ENCODE measurements at places on chromosomes 11 and 22.
A peak's percentile ranks its signal among the peaks of the same experiment; 100 is the strongest.

GRCh38 chr22:49503321-49503720 lies 324.4 kb downstream of the BRD1 start:
- DNase-seq: no peak

- no peak for DNase-seq
Observed at GRCh38 chr11:84887055-84887629, 740.0 kb downstream of the DLG2 start.

- no peak for DNase-seq
Observed at GRCh38 chr11:134642206-134642605, 230.2 kb upstream of the B3GAT1 start.

- DNase-seq: peak; percentile 45
Observed at GRCh38 chr11:132158091-132158490, 787.7 kb downstream of the NTM start.

- no peak for DNase-seq
Observed at GRCh38 chr22:46823654-46824053, 61.2 kb downstream of the TBC1D22A start.

DNA sequence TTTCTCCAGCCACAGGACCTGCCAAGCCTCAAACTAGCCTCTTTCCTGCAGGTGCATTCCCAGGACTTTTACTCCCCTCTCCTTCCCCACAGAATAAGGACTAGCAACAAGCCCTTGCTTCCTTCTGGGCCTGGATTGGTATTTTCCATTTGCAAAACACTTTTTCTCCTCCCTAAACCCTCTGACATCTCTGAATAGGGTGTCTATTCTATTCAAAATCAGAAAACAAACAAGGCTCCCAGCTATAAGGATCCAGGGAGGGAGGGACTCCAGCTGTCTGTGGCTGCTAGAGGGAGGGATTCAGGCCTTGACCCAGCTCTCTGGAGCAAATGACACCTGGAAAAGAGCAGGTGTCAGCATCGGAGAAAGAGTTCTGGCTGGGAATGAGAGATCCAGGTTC lies 168.5 kb upstream of the BDNF start:
- DNase-seq: no peak

DNA sequence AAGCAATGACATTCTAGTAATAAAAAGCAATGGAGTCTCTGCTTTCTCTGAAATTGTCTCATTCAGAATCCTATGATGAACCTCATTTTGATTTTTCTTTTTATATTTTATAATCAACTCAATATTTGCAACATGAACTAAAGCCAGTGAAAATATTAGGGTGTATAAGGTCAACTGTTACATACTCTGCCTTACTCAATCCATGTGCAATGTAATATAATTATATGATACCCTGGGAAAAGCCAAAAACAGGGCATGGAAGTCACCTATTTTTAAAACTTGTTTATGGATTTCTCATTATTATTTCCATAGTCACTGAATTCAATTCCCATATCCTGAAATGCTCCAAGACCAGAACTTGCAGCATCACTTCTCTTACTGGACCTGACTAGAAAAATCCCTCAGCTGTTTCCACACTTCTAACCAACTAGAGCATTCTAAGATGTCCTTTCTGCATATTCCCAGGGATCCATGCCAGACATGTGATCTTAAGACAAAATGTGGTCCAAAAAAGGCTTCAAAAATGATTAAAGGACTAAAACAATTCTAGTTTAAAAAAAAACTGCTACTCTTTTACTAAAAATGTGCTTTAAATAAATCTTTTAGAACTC lies 97.3 kb downstream of the GUCY1A2 start:
- DNase-seq: no peak

DNA sequence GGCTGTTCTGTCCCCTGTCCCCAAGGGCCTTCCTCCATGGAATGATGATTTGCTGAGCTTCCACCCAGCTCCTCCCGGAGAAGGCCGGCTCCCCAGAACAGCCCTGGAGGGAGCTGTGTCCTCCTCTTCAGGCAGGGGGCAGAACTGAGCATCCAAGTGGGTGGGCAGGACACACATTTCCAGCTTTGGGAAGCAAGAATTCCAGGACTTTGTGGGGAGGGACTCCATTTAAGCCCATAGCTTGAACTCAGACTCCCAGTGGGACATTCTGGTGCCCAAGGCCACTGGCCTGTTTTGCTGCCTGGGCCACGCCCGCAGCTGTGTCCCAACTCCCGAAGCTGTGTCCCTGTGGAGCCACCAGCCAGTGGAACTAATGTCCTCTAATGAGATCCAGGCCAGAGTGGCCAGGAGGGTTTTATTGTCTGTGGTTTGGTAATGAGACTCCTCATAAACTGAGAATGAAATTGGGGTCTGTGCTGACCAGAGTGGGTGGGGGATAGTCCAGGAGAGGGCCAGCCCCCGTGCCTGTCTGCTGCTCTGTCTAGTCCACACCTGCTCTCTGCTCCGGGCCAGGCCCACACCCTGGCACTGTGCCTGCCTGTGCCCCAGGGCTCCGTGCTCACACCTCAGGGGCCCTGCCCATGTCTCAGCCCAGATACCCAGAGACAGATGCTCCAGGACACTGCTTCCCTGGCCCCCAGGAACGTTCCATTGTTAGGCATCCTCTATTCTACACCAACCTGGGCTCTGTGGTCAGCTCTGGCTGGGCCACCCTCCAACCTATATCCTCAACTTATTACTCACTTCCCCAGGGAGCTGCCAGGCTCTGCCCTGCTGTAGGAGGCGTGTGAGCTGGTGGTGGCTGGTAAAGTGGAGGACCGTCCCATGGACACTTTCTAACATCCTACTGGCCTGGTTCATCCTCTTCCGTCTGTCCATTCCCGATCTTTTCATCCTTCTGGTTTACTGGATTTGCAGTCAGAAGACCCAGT lies 7.6 kb downstream of the NECTIN1 start:
- no peak for DNase-seq

DNA sequence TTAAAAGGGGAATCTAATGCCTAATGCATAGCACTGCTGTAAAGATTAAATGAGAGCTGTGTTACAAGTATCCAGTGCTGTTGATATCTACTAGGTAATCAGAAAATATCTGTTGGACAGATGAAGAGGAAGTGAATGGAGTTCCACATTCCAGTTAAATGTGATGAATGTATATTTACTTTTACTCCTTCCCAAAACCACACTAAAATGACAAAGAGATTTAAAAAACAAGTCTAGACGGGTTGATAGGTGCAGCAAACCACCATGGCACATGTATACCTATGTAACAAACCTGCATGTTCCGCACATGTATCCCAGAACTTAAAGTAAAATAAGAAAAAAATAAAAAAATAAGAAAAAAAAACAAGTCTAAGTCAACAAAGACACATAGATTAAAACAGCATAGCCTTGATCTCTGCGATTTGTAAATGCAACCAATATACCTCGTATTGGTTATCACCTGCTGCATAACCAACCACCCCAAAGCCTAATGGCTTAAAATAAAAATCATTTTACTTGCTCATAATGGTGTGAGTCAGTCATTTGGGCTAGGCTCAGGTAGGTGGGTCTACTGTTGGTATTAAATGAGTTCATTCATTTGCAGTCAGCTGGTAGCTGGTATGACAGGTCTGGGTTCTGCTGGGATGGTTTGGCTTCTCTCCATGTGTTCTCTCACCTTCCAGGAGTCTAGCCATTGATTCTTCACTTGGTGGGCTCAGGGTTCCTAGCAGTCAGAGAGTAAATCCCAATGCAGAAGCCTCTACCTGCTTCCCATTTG lies 39.7 kb upstream of the SLC6A5 start:
- DNase-seq: peak; percentile 59

- DNase-seq: no peak
Observed at GRCh38 chr11:79488286-79488685, 47.5 kb upstream of the TENM4 start.

DNA sequence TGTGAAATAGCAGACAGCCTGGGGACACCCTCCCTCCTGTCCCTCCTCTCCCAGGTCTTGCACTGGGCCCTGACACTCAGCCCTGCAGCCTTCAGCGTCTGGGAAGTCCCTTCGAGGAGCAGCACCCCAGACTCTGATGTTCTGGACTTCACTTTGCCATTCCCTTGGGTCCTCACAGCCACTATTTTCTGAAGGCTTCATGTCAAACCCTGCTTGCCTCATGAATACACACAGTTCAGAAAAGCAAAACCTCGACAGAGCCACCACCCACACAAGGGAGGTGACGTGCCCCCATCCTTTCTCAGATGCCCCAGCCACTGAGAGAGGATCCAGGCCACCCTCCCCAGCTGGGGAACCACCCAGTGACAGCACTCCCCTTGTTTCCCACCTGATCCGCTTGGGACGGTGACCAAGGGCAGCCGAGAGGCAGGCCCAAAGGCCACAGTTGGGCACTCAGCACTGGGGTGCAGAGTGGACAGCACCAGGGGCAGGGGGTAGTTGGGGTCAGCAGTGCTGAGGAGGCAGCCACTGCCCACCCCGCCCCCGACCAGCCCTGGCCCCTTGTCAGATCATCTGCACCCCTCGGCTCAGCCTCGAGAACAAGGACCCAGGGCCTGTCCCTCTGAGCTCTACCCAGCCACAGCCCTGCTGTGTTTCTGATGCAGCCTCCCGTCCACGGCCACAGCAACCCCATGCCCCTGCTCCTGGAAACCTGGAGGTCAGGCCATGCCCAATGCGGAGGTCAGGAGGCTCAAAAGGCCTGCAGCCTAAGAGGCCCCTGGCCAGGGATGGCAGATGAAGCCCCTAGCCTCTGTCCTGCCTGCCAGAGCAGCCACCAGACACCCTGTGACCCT lies 3.1 kb upstream of the TNNT3 start:
- no peak for DNase-seq

DNA sequence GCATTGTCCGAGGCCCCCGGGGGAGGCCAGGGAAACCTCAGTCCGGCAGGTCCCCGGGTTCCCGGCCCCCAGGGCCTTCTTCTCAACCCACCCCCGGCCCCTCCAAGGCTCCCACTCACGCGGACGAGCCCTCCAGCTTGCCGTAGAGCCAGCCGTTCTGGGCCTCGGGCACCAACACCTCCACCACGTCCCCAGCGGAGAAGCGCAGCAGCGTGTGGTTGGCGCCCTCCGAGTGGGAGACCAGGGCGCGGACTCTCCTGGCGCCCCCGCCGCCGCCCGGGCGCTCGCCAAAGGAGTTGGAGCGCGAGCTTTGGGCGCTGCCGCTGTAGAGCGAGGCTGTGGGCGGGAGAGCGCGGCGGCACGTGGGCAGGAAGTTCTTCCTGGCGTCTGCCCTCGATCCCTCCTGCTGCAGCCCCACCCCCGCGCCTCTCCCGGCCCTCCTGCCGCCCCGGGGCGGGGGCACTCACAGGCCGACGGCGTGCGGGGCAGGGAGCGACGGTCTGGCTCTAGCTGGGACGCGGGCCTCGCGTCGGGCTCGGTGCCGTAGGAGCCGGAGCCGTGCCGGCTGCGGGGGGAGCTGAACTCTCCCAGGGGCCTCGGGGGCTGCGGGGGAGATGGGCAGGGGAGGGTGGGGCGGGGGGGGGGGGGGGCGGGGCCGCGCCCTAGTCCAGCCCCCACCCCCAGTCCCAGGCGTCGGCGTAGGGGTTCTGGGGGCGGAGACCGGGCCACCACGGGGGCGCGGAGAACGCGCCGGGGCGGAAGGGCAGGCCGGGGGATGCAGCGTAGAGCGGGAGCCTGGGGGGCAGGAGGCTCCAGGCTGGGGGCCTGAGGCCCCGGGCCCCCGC lies 4.9 kb upstream of the SLC16A8 start:
- no peak for DNase-seq

- no peak for DNase-seq
Observed at GRCh38 chr11:10502770-10503169, 38.2 kb downstream of the RNF141 start.

DNA sequence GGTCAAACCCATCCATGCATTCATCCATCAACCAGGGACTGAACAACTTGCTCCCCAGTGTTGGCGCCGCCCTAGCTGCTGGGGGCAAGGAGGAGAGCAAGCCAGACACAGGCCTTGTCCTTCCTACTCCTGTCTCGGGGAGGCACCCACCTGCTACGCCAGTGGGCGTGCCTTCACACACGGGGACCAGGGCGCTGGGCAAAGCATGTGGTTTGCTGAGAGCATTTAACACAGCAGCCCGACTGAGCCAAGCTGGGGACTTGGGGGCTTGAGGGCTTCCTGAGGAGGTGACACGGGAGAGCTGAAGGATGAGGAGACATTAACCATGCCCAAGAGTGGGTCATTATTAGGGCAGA lies 30.6 kb downstream of the CACNA1I start:
- DNase-seq: no peak

DNA sequence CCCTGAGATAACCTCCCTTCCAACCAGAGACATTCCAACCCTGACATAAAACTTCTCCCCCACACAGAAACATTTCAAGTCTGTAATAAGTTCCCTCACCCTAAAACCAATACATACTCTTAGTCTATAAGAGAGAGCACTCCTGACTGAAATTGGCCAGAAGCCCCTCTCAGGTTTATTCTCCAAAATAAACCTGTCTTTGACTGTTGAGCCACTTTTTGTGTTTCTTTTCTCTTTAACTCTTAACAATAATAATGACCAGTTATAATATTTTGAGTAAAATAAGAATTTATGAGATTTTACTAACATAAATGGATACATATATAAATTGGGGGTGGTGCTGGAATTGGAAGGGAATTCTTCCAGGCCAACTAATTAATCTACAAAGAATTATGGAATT lies 93.6 kb downstream of the GRM5 start:
- DNase-seq: no peak

GRCh38 chr11:646214-646613 lies 9.1 kb downstream of the DRD4 start:
- DNase-seq: no peak

DNA sequence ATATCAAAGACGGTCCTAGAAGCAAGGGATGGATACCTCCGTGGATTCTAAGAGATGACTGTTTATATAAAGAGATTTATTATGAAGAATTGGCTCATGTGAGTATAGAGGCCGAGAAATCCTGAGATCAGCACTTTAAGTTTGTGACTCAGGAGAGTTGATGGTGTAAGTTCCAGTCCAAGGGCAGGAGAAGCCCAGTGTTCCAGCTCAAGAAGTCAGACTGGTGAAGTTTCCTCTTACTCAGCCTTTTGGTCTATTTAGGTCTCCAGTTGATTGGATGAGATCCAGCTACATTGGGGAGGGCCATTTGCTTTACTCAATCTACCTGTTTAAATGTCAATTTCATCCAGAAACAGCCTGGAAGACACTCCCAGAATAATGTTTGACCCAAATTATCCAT lies 45.1 kb downstream of the TSPAN18 start:
- DNase-seq: no peak

DNA sequence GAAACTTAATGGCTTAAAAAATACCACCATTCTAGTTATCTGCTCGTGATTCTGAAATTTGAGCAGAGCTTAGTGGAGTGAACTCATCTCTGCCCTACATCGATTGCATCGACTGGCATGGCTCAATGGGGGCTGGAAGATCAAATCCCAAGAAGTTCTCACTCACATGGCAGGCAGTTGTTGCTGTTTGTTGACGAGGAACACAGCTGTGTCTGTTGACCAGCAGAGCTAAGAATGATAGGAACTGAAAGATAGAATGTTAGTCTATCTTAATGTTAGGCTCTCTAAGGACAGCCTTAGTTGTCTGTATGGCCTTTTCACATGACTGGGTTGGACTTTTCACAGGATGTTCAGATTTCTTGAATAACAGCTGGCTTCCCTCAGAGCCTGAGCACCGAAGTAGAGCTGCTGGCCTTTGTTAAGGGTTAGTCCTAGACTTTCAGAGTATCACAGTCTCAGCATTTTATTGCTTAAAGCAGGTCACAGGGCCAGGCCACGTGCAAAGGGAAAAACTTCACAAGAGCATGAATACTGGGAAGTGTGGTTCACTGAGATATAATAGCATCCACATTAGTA lies 31.6 kb upstream of the IZUMO1R start:
- no peak for DNase-seq

- no peak for DNase-seq
Observed at GRCh38 chr22:46490538-46490937, 46.9 kb downstream of the CELSR1 start.

- DNase-seq: peak; percentile 75
Observed at GRCh38 chr11:59216641-59217564, 4.2 kb upstream of the MPEG1 start.

GRCh38 chr11:203945-204586 lies 3.1 kb downstream of the BET1L start:
- no peak for DNase-seq

All from foreskin keratinocyte (primary cell).